ENCODE measurements at places on chromosomes 7 and 10. TPM values are rescaled to one million over a fixed set of nuclear protein-coding genes. Genes with fewer than 3 reads are reported as not detected.

The PLA2G12B gene
- not detected for total RNA-seq

The CHST3 gene
- 6.8 TPM for total RNA-seq

The DOCK4 gene
- 33.8 TPM for total RNA-seq

The KMT2E gene
- 43.2 TPM for total RNA-seq

The FAM241B gene
- 8.7 TPM for total RNA-seq

The GIMAP8 gene
- not detected for total RNA-seq

The NACAD gene
- 11.2 TPM for total RNA-seq

The GDF10 gene
- 0.43 TPM for total RNA-seq

The GOT1 gene
- total RNA-seq: 36.8 TPM

The LRRC17 gene
- 3.1 TPM for total RNA-seq

The CYP26C1 gene
- not detected for total RNA-seq

The GPR37 gene
- 8.5 TPM for total RNA-seq

The NFKB2 gene
- total RNA-seq: 19.0 TPM

The SPAM1 gene
- total RNA-seq: not detected

The ADAMTS14 gene
- total RNA-seq: 2.9 TPM

The C10orf105 gene
- total RNA-seq: 0.19 TPM

The CFAP70 gene
- total RNA-seq: 0.17 TPM

The MALRD1 gene
- total RNA-seq: 0.42 TPM

The DOCK1 gene
- total RNA-seq: 57.8 TPM

The UCN3 gene
- total RNA-seq: not detected

The AMPH gene
- 9.4 TPM for total RNA-seq

The PGAM2 gene
- total RNA-seq: 2.9 TPM

The PLXDC2 gene
- total RNA-seq: 19.4 TPM

The PKD2L1 gene
- total RNA-seq: not detected

The OPN4 gene
- total RNA-seq: not detected

The CYP3A7 gene
- total RNA-seq: not detected

The PRF1 gene
- not detected for total RNA-seq

The NPFFR1 gene
- 0.08 TPM for total RNA-seq
